ENCODE measurements at places on chromosomes 5 and 9.

GRCh38 chr9:72524820-72525540 lies 3.6 kb downstream of the TMC1 start:
- peak; percentile 99 for DNase-seq

- DNase-seq = no peak
Observed at GRCh38 chr5:32990593-32991420, 279.7 kb downstream of the NPR3 start.

DNA sequence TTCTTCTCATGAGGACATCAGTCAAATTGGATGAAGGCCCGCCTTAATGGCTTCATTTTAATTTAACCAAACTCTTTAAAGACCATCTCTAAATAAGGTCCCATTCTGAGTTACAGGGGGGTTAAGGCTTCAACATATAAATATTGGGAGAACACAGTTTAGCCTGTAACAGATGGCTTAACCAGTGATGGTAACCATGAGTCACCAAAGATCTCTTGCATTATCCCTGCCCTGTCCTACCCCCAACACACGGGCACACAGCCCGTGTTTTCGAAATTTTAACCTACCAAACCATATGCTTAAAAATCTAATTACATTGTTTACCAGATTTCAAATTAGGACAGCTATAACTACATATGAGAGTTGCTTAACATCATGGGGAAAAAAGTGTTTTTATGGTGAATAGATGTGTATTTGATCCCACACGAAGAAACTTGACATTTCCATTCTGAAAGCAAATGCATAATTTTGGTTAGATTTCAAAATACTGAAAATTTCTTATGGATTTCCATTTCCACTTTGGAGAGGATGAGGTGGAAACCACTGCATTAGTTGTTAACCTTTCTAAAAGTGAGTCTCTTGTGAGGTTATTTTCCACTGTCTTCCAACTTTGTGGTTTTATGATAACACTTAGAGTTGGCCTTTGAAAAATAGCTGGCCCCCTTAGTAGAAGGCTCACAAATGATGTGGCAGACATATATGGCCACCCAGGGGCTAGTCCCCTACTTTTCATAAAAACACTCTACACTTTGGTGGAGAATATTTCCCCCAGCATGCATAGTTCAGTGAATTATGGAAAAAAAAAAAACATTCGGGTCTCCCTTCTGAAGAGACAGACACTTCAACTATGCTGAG lies 849.3 kb downstream of the TLE1 start:
- no peak for DNase-seq

DNA sequence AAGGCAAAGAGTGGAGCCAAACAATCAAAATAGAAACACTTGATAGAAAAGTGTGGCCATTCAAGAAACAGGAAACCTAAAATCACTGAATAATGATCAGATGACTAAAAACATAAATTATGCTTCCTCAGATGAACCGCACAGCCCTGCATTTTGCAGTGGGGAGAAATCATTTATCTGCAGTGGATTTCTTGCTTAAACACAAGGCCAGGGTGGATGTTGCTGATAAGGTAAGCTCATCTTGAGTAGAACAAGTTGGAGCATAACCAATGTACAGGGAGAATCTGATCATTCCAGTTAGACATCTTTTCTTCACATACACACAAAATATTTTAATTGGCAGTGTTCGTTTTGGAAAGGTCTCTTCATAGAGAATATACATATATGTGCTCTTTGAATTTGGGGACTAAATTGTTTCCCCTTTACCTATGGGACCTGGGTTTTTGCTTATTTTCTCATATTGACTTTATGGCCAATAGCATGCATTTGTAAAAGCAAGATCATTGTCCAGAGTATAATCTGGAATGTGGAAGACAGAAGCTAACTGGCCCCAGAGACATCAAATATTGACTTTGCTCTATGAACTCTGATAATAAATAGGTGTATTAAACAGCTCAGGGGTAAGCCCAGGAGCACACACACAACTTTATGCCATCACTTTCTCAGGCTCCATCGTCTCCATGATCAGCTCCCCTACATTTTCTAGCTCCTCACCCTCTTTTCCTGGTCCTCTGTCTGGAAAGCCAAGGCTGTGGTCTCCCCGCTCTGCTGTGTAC lies 9.1 kb downstream of the ANKDD1B start:
- no peak for DNase-seq

DNA sequence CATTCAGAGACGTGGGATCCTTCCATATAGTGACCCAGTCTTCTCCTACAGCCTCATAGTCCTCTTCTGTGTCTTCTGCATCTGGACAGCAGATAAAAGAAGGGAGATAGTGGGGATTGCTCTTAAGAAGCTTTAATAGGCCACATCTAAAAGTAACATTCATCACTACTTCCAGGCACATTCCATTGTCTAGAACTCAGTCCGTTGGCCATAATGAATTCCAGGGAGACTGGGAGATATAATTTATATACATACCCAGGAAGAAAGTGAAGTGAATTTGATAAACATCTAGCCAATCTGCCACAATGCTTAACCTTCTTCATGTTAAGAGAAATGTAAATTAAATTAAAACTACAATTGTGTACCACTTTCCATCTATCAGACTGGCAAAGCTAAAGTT lies 22.5 kb upstream of the GLIPR2 start:
- DNase-seq = no peak

DNA sequence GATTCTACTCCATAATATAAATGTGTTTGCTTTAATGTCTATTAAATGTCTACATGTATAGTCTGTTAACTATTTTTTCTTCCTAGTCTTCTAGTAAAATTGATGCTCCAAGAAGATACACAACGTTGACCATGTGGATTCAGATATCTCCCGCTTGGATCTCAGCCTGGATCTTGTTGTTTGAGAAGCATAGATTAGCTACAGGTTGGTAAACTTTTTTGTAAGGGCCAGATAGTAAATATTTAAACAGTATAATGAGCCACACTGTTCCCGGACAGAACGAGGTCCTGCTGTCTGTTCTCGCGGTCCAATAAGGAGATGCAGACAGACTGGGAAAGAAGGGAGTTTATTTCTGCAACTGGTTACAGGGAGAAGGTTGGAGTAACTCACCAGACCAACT lies 86.2 kb upstream of the IL12B start:
- no peak for DNase-seq

GRCh38 chr5:135079760-135080159 lies 45.7 kb upstream of the PITX1 start:
- DNase-seq = no peak

DNA sequence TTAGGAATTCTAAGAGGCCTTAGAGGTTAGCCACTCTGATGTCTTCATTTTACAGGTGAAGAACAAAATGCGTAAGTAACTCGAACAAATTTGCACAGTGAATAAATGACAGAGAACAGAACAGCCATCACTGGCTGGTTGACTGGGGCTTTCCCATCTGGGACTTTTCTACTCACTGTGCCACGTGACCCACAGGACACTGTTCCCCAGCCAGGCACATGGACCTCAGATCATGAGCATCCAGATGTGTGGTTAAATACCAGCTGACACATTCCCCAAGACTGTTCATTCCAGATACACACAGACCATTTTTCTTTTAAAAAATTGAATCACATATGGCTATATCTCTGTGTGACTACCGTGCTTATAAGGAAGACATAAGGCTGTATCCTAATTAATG lies 25.8 kb upstream of the MED10 start:
- DNase-seq = no peak

GRCh38 chr5:75337366-75338021 lies 474 bp downstream of the HMGCR start:
- DNase-seq = no peak

- DNase-seq = no peak
Observed at GRCh38 chr9:14692470-14693250, 572 bp downstream of the ZDHHC21 start.

DNA sequence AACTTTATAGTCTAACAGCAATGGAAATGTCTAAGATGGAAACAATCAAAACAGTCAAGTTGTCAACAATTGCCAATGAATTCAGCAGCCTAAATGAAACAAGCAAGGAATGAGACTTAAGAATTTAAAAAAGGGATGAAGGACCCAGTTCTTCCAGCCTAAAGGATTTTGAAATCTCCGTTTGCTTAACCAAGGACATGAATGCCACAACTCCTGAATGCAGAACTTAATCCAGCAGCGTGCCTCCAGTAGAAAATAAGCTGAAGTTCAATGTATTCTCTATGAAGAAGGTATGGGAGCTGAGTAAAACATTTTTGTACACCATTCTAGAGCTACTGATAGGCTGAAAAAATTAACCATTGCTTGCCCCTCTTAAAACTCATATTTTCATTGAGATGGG lies 411.3 kb downstream of the ARHGEF28 start:
- no peak for DNase-seq

DNA sequence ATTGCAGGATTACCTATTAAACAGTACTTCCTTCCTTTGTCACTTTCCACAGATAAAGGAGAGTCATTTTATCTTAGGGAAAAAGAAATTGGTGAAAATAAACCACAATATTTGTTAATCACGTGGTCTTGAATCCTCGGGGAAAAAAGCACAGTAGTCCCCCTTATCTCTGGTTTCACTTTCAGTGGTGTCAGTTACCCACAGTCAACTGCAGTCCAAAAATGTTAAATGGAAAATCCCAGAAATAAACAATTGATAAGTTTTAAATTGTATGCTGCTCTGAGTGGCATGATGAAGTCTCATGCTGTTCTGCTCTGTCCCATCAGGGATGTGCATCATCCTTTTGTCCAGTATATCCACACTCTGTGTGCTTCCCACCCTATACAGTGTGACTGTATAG lies 405.2 kb upstream of the MPDZ start:
- DNase-seq = no peak

Data from non-pigmented ciliary epithelial cell (primary cell).